CD4-positive, alpha-beta T cell treated with Interleukin-12 subunit alpha and Interleukin-12 subunit beta, for 1 hour (primary cell): ENCODE measurements at places on chromosomes 3 and 15.

DNA sequence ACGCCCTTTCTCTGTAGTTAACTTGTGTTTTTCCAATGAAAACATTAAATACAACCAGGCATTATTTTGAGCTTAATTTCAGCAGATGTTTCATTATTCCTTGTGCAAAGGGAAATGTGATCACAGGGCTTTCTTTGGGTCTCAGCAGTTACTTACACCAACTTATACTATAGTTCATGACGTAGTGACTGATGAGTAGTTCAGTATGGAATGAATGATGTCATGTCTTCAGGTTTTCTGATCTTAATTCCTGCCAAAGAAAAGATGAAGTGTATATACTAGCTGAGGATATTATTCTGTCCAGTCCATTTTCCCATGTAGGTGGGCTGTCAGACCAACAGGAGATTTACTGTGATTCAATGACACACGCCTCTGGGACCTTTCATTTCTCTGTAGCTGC lies 61.3 kb downstream of the MYRIP start:
- no peak for DNase-seq

GRCh38 chr3:83224101-83224868 lies 1462.8 kb upstream of the GBE1 start:
- no peak for DNase-seq

- no peak for DNase-seq
Measured at GRCh38 chr15:60087561-60087960, 83.5 kb downstream of the FOXB1 start.

DNA sequence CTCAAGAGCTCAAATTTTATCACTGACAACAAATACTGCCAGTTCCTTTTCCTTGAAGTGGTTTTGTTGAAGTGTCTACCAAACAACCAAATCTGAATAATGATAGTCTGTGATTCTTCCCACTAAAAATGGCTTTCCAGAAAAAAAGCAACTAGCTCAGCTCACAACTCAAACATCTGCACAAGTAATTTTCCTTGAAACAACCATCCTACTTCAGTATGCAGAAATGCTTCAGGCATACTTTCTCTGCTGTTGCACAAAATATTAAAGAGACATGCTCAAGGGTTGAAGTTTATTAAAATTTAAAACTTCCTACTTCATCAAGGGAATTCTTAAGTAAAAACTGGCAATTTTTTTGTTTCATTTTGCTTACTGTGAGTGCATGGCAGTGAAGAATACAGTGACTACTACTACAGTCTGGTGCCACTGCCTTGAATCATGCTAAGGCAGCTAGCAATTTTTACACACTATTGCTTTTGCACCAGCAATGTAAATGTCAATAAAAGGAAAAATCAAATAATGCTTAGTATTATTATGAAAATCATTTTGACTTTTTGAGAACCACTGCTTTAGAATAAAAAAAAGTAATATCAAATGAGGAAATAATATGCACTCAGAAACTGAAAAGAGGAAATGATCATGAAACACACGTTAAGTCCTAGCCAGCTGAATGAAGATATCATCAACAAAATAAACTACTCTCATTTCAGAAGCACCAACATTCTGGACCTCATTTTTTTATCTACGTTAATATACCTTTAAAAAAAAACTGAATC lies 33.6 kb downstream of the VPS13C start:
- no peak for DNase-seq

- DNase-seq: no peak
Measured at GRCh38 chr3:1318296-1319005, 225.6 kb downstream of the CNTN6 start.

DNA sequence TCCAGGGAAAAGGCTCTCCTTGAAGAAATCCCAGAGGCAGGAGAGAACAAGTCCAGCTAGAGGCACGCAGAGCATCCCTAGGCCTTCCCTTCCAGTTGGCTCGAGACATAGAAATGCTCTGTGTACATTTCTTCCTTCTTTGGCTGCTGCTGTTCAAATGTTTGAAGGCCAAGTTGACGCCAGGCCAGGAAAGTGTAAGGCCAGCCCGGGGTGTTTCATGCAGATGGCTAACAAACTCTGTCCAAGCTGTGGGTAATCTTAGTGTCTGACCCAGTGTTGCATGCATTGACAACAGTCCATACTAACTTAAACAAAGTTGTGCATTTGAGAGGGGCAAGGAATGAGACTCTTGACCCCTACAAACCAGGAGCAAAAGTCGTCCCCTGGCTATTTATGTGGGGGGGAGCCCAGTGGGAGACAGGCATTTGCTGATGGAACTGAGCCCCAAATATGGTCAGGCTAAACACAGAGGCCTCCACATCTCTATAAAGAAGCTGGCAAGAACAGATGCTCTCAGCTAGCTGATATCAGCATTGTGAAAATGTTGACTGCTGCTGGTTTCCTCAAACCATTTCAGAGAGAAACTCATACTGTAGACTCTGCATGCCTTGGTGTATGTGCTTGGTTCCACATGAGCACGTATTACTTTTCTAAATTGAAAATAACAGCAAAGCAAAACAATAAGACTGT lies 139.5 kb downstream of the ADAMTS9 start:
- DNase-seq: no peak

- no peak for DNase-seq
Measured at GRCh38 chr3:115588201-115589115, 34.9 kb upstream of the GAP43 start.

DNA sequence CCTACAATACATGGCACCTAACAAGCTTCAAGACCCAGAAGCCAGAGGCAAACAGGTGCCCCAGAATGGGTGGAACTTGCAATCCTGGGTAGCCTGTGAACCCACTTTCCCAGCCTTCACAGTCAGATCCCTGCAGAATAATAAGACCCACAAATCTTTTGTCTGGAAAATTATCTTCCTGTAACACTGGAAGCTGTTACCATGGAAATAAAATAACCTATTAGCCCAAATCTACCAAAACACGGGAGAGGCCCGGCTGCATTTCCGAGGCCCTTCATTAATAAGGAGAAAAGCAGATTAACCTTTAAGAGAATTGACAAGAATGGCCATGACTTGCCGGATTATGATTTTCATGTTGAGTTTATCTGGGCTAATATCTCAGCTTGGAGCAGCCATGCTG lies 256.1 kb upstream of the PROK2 start:
- no peak for DNase-seq
